ENCODE measurements at places on chromosomes 2 and 18.

- H3K36me3 ChIP-seq, result peaks cover 5% of the 10 kb centered on the region
- no peaks in the 10 kb centered on the region for H3K4me1 ChIP-seq
- H3K27ac ChIP-seq, result no peak overlapping the region
- no peak for DNase-seq
Measured at GRCh38 chr2:240506406-240507059, 51.3 kb downstream of the ANKMY1 start.

GRCh38 chr2:164388511-164388910 is 232.8 kb downstream of the GRB14 start:
- no peaks in the 10 kb centered on the region for H3K36me3 ChIP-seq
- H3K27ac ChIP-seq, result no peak overlapping the region
- no peaks in the 10 kb centered on the region for H3K4me1 ChIP-seq
- H3K4me3 ChIP-seq, result no peak overlapping the region
- H3K27me3 ChIP-seq, result no peaks in the 10 kb centered on the region

DNA sequence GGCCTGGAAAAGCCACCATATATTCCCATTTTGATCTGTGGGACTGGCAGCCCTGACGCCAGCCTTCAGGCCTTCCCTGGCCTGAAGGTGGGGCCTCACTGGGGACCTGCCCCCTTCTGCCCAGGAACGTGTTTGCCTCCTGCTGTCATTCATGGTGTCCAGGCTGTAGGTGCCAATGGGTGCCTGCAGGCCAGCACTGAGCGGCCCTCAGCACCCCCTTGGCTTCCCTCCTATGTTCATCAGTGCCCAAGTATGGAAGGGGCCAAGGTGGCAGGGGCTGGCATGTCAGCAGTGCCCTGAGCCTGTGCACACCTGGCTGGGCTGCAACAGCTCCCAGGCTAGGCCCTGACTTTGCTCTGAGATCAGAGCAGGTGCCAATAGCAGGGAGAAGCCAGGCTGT is 800.3 kb upstream of the RAB6C start:
- DNase-seq, result no peak
- peaks cover 4% of the 10 kb centered on the region for H3K27me3 ChIP-seq
- H3K27ac ChIP-seq, result no peak overlapping the region
- H3K4me1 ChIP-seq, result no peaks in the 10 kb centered on the region
- no peak overlapping the region for H3K4me3 ChIP-seq

GRCh38 chr2:8413589-8414135 is 268.2 kb upstream of the ID2 start:
- H3K4me3 ChIP-seq, result no peak overlapping the region
- no peak for DNase-seq
- H3K4me1 ChIP-seq, result peaks cover 19% of the 10 kb centered on the region
- no peaks in the 10 kb centered on the region for H3K36me3 ChIP-seq
- H3K27me3 ChIP-seq, result peaks cover 3% of the 10 kb centered on the region

All from nephron progenitor cell (in vitro differentiated cells).